Purkinje cell (primary cell): ENCODE measurements at places on chromosomes 2 and 18. TPM values are rescaled to one million over a fixed set of nuclear protein-coding genes. Genes with fewer than 3 reads are reported as not detected.

The DRC1 gene
- not detected in 2 replicates for polyA plus RNA-seq

The ADGRF3 gene
- not detected in 2 replicates for polyA plus RNA-seq

The SRSF7 gene
- 71.0 and 124 TPM in 2 replicates for polyA plus RNA-seq

The NTSR2 gene
- polyA plus RNA-seq: 1.7 and 3.4 TPM in 2 replicates

The GALNT13 gene
- polyA plus RNA-seq: 16.1 and 17.3 TPM in 2 replicates

The LRRC30 gene
- polyA plus RNA-seq: not detected in 2 replicates

The SLC9A4 gene
- 0.11 and 0.15 TPM in 2 replicates for polyA plus RNA-seq

The MGAT4A gene
- polyA plus RNA-seq: 98.7 and 117 TPM in 2 replicates
